ENCODE measurements at places on chromosomes 2 and 18.

GRCh38 chr2:230924092-230924469 lies 961 bp downstream of the GPR55 start:
- no peak for DNase-seq

GRCh38 chr2:149486664-149487063 lies 100.9 kb downstream of the MMADHC start:
- DNase-seq: no peak

- DNase-seq: no peak
Observed at GRCh38 chr2:156590085-156590739, 154.0 kb downstream of the GPD2 start.

- DNase-seq: no peak
Observed at GRCh38 chr2:65031341-65032018, 24.7 kb upstream of the CEP68 start.

GRCh38 chr2:167509586-167509985 lies 621.3 kb downstream of the XIRP2 start:
- DNase-seq: no peak

DNA sequence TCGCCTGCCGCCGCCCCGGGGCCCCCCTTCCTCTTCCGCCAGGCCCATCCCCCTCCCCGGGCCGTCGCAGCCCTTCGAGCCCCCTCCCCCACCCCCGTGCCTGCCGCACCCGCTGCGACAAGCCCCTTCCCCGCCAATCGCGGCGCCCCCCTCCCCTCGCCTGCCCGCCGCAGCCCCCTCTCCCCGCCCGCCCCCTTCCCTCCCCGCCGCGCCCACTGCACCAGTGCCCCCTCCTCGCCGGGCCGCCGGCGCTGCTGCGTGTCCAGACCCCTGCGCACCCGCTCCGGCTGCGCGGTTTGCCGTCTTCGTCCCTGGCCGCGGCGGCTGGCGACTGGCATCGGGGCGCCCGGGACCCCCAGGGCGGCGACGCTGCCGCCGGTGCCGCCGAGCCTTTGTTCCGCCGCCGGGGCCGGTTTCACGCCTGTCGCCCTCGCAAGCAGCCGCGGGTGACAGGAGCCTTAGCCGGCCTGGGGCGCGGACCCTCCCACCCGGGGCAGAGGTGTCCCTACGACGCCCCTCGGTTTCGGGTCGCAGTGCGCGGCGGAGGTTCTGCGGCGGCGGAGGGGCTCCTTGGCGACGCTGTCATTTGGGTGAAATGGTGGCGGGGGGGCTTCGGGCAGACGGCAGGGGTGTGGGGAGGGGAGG lies 18.1 kb downstream of the GPC1 start:
- DNase-seq: no peak

DNA sequence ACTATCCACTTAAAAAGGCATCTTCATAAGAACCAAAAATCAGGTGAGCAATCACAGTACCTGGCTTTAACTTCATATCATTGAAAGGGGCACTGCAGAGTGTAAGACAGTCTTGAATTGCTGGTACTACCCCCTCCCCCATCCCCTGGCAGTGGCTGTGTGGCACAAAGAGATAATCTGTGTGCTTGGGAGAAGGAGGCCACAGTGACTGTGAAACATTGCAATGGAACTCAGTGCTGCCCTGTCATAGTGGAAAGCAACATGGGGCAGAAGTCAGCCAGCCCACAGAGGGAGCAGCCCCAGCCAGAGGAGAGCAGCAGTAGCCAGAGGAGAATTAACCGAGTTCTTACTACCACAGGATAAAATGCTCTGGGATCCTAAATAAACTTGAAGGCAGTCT lies 45.3 kb upstream of the UGP2 start:
- no peak for DNase-seq

- DNase-seq: no peak
Observed at GRCh38 chr2:111662039-111662770, 221.8 kb downstream of the ANAPC1 start.

DNA sequence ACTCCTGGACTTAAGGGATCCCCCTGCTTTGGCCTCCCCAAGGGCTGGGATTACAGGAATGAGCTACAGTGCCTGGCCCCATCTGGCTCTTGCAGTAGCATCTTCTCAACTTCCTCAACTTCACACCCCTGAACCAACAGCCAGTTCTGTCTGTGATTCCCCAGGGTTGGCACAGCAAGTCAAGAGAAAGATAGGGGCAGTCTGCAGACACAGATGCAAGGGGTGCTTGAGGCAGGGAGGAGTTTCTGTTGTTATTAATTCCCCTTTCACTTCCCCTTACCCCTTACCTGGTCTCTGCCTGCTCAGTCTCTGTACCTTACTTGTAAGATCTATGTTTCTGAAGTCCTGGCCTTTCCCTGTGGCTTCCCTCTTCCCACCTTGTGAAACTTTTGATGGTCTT lies 54.1 kb upstream of the MEX3C start:
- no peak for DNase-seq

Measured in cortex of kidney (tissue), 1 donor.